ENCODE measurements at places on chromosomes 2 and 18.

GRCh38 chr2:109260886-109261700, 132.1 kb downstream of the SH3RF3 start:
- no peak for DNase-seq

DNA sequence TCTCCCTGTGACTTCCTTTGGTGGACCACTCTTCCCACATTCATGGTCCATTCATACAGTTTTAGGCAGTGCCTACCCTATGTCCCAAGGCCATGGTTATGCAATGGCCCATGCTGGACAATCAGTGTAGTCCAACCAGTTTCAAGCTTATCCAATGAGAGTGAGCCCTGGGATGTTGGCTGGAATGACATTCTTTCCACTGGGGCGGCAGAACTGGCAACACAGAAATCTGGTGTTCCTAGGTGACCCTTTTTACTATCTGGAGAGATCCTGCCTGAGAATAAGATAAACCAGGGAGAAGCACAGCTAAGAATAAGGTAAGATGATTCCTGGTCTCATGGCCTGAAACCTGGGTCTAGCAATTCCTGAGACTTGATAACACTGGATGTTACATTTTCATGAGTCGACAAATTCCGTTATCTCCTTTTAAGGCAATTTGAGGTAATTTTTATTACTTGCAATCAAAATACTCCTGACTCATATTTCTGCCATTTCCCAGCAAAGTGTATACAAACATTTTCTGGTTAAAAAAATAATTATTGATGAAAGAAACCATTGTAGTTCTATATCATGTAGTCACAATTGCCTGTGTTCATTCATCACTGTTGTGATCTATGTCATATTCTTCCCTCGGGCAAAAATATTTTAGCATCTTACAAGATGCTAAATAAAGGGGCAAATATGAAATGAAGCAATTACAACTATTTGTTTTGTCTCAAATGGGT, 271.5 kb upstream of the LYPD1 start:
- DNase-seq: no peak

GRCh38 chr2:156437272-156437930, 1.2 kb downstream of the GPD2 start:
- DNase-seq: peak; percentile 76

- no peak for DNase-seq
These were observed 44.7 kb downstream of the TTC32 start for GRCh38 chr2:19857100-19857499.

DNA sequence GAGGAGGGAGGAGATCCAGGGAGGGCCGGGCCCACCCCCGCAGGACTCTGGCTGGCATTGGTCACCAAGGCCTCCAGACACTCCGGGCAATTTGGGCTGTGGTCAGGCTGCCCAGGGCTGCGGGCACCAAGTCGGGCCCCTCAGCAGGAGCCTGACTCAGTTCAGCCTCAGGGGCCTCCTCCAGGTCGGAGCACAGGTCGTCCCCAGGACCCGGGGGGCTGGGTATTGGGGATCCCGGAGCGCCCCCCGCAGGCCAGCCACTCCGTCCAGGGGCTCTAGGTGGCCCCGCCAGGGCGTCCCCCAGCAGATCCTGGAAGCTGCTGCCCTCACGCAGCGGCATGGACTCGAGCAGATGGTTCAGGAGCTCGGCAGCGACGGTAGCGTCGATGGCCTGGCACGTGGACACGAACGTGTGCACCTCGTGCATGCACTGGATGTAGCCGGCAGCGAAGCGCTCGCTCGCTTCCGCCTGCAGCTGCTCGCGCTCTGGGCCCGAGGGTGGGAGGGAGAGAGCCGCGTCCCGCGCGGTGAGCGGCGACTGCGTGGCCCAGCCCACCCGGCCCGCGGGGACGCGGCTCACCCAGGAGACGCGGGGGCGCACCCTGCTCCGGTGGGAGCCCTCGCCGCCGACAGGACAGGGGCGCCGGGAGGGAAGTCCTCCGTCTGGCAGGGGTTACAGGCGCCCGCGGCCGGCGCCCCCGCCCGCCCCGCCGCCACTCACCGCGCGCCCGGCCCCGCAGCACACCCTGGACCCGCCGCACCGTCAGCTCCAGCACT, 884 bp downstream of the HES6 start:
- DNase-seq: no peak

DNA sequence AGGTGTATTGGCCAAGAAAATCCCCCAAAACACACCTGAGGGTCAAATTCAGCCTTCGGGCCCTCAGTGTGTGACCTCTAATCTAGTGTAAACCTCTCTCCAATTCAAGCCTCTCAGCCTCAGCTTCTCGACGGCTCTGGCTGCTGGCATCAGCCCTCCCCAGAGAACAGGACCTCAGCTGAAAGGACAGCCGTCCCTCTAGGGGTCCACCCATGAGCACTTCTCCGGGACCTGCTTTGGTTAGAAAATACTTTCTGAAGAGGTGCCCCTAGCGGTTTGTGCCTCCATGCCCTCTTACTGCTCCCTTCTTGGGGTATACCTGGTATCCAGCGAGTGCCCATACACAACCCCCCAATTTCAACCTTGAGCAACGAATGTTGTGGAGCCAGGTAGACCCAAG, 48.8 kb downstream of the INHBB start:
- no peak for DNase-seq

DNA sequence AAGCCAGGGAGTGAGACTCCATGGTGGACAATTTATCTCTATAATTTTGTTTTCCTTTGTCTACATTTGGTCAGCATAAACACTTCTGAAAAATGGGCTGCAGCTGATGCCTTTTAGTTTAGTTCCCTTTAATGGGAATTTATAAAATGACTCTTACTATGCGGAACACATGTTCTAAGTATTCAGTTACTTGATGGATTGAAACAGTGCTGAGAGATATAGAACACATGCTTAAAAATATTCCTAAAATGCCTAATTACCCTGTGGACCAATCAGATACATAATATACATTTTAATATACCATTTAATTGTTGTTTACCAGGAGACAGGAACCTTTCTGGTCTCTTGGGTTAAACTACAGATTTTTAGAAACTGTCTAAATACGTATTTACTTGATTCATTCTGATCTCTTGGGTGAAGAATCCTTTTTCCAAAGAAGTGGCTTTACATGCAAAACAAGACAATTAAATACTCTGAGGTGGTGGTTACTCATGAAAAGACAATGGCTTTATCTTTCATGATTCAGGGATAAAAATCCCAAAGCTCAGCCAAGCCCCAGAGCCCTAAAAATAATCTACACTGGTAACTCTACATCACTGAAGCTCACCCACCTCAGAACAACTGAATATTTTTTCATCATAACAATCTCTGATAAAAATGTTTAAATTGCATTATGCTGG, 128.1 kb upstream of the SERTAD2 start:
- no peak for DNase-seq

DNA sequence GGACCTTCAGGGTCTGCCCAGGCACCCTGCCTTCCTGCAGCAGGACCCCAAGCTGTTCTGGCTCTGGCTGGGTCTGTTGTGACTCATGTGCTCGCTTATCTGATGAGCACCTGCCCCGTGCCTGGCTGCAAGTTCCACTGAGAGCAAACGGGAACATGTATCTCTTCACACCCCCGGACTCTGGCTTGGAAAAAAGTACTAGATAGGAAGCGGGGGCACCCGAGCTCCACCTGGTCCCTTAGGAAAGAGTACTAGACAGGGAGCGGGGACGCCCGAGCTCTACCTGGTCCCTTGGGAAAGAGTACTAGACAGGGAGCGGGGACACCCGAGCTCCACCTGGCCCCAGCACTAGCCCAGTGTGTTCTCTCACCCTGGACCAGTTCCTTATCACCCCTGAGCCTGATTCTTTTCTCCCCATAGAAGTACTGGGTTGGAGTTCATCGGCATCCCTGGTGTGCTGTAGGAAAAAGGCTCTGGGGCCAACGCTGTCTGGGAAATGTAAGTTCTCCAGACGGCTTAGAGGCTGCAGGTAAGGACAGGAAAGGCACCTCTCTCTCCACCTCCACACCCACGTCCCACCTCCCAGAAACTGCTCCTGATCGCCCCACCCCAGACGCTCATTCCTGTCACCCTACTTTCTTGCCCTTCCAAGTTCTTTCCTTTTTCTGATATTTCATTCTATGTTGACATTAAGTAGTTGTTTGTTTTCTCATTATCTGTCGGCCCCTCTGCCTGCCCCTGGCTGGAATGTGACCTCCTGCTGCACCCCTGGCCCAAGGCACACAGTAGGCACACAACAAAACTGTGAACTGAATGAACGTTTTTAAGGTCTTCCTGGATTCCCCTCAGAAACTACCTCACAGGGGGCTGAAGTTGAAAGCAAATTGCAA, 40.2 kb downstream of the HDAC4 start:
- no peak for DNase-seq

DNA sequence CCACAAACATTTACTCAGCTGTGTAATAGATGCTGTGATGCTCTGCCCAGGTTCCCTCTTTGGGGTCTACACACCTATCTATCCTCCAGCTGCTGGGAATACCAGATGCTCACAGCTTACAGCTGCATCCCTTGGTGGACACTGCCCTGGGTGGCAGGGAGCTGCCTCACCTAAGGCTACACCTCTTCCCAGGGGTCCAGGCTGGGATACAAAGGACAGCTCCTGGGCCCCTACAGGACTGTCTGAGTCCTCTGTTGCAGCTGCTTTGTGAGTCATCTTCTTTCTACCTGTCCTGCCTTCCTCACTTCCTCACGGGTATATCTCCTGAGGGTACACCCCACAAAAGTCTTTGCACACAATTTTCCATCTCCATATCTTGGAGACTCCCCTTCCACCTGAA, 27.6 kb downstream of the THNSL2 start:
- DNase-seq: no peak

DNA sequence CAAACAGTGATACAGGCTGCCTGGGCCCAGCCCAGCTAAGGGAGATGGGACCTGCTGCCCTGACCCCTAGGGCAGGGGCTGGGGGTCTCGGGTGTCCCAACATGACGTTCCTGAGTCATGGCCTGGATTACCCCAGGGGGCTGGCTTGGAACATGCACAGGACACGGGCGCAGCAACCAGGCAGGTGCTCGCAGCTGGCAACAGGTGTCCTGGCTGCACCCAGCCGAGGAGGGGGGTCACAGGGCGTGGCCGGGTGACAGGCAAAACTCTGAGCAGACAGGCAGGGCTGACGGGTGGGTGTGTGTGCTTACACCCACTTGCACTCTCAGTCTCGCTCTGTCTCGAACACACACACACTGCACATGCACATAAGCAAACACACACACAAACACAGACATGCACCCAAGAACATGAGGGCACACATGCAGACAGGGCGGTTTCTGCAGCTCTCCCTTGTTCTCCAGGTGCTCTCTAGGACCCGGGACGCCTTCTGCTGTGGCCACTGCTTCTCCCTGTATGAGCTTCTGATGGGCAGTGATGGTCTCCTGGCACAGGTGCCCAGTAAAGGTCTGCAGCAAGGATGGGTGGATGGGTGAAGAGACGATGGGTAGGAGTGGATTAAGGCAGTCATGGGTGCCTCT, 33.7 kb upstream of the TAF1B start:
- no peak for DNase-seq

- no peak for DNase-seq
These were observed 124.7 kb downstream of the PPP1R1C start for GRCh38 chr2:182110347-182110746.

DNA sequence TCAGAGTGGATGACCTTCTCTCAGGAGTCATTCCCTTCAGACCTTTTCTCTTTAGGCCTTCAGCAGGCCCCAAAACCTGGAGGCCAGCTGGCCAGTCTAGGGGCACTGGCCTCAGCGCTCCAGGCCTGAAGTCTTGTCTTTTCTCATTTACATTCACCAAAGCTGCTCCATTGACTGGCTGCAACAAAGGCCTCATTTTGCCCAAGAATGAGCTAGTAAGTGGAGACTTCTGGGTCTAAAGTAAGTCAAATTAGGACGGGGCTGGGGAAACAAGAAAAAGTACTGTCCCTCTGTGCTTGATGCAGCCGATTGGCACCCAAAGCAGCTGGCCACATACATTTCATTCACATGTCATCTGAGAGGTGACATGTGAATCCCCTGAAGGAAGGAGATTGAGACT, 83.8 kb upstream of the RIOK3 start:
- no peak for DNase-seq

Data from mesenchymal stem cell (in vitro differentiated cells and primary cell).